Heart left ventricle (tissue), 16 donors: ENCODE measurements at places on chromosomes 7 and 10.

DNA sequence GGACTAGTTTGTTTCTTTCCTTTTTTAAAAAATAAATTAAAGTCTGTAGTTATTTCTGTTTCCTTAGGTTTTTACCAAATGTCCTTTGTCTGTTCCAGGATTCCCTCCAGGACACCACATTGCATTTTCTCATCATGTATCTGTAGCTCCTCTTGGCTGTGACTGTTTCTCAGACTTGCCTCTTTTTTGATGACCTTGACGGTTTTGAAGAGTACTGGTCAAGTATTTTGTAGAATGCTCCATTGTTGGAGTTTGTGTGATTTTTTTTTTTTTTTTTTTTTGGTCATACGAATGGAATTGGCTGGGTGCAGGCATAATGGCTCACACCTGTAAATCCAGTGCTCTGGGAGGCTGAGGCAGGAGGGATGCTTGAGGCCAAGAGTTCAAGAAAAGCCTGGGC lies 127.1 kb upstream of the BMPER start:
- no peak for DNase-seq

- no peak for DNase-seq
Measured at GRCh38 chr10:57963546-57963945, 304.1 kb downstream of the IPMK start.

GRCh38 chr7:104480529-104480928 lies 152.1 kb downstream of the LHFPL3 start:
- no peak for DNase-seq

DNA sequence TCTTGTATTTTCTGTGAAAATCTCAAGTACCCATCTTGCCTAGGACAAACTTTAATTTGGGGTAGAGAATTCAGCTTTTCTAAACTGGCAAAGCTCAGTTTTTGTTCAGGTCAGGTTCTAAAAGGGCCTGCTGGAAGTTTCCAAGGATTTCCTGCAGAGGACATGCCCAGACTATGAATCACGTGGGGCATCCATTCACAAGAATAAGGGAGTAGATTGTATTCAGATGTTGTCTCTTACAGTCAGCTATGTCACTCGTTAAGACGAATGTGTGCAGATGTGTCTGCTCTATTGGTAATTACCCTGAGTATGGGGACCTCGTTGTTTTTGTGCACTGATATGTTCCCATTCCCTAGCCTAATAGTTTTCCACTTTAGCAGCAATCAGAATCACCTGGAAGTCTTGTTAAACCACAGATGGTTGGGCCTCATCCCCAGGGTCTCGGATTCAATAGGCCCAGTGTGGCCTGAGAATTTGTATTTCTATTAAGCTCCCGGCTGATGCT lies 81.0 kb upstream of the ITPRID1 start:
- no peak for DNase-seq

DNA sequence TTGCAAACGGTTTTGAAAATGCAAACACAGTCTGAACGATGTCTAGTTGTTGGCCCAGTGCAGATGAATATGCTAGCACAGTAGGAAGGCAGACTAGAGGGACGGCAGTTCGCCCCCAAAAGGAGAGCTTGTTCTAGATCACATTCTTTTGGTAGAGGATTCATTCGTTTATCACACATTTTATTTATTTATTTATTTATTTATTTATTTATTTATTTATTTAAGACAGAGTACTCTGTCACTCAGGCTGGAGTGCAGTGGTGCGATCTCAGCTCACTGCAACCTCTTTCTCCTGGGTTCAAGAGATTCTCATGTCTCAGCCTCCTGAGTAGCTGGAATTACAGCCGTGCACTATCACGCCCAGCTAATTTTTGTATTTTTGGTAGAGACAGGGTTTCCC lies 59.4 kb upstream of the ZPBP start:
- DNase-seq = no peak

GRCh38 chr7:2261611-2262010 lies 19.6 kb downstream of the NUDT1 start:
- no peak for DNase-seq

DNA sequence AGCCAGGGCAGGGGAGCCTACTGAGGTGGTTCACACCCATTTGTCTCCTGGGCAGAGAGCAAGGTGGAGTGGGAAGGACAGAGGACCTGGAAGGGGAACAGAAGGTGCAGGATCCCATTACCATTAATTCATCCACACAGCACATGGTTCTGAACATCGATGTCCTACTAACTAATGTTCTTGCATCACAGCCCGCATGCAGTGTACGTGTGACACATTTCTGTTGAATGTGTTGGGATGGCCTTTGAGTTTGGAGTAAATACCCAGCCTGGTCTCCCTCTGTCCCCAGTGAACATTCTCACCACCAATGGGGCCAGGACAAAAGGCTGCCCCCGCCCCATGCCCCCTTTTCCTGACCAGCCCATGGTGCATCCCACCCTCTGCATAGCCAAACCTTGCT lies 46.3 kb downstream of the FAM241B start:
- no peak for DNase-seq

GRCh38 chr10:118672153-118672552 lies 76.7 kb upstream of the PRLHR start:
- no peak for DNase-seq
